ENCODE measurements at places on chromosomes 5 and 9.
A peak's percentile ranks its signal among the peaks of the same experiment; 100 is the strongest.

DNA sequence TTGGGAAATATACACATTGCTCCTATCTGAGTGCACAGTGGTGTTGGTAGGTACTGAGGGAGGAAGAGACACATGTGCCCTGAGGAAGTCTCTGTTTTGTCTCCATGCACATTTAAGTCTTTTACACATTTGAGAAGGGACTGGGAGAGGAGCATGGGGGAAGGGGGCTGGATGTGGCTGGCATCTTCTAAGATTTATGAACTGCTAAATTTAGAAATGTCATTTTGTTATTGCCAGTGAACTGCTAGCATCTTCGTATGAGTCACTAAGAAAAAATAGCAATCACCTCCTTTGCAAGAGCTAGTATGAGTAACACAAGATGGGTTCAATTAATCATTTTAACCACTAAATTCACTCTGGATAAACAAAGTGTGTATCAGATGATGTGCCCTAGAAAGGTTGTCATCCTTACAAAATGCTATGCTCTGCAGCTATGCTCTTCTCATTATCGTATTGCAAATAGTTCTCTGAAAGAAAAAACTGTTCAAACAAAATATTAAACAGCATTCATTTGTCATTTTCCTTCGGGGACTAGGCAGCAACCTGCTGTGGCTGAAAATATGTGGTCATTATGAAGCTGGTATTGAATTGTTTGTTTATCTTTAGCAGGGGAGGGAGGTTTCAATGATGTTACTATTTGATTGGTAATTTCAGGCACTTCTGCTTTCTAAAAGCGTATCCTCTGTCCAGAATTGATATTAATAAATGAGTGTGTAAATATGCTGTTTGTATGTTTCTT is 236.5 kb downstream of the DMRTA1 start:
- no peak for DNase-seq

DNA sequence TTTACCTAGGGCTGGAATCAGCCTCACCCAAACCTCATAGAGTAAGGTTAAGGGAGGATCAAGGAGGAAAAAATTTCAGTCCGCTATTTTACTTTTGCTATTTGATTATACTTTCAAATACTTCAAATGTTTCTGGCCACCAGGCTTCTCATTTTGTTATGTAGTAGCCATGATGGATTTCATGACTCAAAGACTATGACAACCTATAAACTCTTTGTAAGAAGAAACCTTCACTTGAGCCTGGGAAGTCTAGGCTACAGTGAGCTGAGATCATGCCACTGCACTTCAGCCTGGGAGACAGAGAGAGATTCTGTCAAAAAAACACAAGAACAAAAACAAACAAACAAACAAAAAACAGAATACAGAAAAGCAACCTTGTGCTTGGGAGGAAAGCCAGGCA is 293.6 kb upstream of the TNC start:
- DNase-seq = no peak

GRCh38 chr9:129607027-129607387 is 13.9 kb downstream of the C9orf50 start:
- no peak for DNase-seq

DNA sequence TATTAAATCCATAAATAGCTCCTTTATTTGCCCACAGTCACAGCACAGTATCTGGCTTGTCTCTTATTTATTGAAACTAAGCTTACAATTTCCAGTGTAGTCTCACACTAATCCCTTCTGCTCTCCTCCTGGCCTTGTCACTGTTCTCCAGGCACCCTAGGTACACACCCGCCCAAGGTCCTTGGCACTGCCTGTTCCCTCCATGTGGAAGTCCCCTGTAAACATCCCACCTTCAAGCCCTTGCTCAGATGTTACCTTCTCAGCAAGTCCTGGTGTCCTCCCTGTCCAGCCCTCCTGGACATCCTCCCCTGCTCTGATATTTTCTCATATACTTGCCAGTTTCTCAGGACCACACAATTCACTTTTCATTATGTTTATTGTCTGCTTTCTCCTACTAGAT is 44.2 kb upstream of the CFAP157 start:
- DNase-seq = no peak

- DNase-seq = peak; percentile 12
Observed at GRCh38 chr5:172347496-172348052, 64.0 kb upstream of the UBTD2 start.

GRCh38 chr5:89342106-89342876 is 459.3 kb upstream of the MEF2C start:
- no peak for DNase-seq

DNA sequence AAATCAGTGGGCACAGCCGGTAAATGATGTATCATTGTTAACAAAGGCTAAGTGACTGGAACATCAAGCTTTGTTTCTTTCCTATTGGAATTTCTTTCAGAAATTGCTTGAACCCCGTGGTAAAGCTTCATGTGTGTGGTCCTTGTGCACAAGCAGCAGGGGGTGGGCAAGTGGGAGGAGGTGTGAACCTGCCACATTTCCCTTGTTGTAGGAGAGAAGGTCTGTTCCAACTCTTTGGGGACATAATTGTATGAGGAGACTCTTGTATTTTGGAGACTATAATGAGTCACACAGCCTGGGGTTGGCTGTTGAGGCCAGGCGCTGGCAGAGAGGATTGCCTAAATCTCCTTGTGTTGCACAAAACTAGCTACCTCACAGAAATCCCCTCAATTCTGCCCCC is 620.5 kb downstream of the IRX1 start:
- DNase-seq = no peak

GRCh38 chr5:116876240-116876840 is 301.7 kb upstream of the SEMA6A start:
- DNase-seq = no peak

GRCh38 chr5:152711801-152712388 is 306.8 kb upstream of the NMUR2 start:
- DNase-seq = no peak

DNA sequence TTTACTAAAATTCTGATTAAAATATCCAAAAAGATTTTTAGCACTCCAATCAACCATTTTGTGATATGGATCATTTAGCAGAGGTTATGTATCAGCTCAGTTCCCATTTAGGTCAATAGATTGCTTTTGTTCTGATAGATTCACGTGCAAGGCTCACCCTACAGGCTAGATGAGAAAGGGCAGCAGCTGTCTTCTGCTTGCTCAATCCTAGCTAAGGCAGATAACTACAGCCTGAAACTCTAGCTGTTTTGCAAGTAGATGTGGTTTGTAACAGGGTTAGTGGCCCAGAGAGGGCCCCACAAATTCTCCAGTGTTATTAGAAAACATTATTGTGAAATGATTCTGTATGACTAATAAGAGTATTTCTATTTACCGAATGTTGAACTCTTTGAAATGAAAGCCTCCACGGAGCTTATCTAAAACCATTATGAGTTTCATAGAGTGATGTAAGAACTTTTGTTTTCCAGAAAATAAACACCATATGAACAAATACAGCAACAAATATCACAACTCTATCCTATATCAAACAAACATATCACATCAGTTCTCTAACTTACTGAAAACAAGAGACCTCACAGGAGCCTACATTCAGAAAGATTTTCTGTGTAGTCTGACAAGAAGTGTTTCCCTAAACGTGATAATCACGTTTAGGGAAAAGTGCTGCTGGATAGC is 841.9 kb upstream of the ACO1 start:
- DNase-seq = peak; percentile 37

DNA sequence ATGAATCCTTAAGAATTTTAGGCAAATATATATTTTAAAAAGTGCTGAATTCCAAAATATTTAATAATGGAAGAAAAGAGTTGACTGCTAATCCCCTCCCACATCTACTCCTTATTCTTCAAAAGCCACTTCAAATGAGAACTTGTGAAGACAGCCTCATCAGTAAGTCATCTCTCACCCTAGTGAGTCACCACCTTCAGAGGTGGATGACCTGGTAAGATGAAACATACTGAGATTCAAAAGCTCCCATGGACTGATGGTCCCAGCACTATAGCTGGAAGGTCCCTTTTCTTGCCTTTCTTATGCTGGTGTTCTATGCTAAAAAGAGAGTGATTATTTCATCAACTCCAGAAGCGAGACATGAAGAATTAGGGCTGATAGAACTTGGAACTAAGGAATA is 37.8 kb upstream of the SPDL1 start:
- no peak for DNase-seq
